ENCODE measurements at places on chromosomes 11 and 22.

DNA sequence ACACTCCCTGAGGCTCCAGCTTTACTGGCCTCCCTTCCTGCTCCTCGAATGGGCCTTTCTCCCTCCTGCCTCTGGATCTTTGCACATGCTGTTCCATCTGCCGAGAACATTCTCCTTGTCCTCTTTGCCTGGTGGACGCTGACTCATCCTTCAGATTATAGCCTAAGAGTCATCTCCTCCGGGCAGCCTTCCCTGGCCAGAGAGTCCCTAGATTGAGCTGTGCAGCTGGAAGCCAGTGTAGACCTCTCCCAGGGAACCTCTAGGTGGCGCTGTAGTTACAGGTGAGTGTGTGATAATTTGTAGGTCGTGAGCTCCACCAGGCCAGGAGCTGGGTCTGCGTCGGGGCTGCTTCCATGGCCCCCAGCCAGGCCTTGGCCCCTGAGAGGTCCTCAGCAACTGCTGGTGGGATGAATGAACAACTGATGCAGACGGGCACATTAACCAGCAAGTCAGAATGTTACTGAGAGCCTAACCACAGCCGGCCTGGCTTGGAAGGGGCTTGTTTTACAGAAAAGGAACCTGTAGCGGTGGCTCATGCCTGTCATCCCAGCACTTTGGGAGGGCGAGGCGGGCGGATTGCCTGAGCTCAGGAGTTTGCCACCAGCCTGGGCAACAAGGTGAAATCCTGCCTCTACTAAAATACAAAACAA lies 8.7 kb downstream of the PNPLA5 start:
- DNase-seq: no peak

- no peak for DNase-seq
These were observed 73.6 kb upstream of the MYO18B start for GRCh38 chr22:25668437-25668836.

- DNase-seq: no peak
These were observed 33.6 kb downstream of the MAP6 start for GRCh38 chr11:75635066-75635862.

DNA sequence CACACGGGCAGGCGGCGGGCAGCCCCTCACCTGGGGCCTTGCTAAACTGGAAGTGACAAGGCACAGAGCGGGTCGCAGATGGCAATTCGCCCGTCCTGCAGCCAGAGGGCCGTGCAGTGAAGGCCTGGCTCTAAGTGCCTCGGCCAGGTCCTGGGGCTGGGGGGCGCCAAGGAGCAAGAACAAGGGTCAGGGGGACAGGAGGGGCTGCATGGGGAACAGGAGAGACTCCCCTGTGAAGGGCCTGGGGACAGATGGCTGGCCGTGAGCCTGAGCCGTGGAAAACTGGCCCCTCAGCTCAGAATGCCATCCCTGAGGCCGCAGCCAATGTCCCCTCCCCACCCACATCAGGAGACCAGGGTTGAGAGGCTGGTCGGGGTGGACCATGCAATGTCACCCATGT lies 60.0 kb downstream of the RTL6 start:
- no peak for DNase-seq

- DNase-seq: no peak
These were observed at the start of gene MAPK11 for GRCh38 chr22:50269970-50270665. TSS of gene MAPK11 (minus strand) at chr22:50270380. CDS start at chr22:50270292, 88 bp downstream.

DNA sequence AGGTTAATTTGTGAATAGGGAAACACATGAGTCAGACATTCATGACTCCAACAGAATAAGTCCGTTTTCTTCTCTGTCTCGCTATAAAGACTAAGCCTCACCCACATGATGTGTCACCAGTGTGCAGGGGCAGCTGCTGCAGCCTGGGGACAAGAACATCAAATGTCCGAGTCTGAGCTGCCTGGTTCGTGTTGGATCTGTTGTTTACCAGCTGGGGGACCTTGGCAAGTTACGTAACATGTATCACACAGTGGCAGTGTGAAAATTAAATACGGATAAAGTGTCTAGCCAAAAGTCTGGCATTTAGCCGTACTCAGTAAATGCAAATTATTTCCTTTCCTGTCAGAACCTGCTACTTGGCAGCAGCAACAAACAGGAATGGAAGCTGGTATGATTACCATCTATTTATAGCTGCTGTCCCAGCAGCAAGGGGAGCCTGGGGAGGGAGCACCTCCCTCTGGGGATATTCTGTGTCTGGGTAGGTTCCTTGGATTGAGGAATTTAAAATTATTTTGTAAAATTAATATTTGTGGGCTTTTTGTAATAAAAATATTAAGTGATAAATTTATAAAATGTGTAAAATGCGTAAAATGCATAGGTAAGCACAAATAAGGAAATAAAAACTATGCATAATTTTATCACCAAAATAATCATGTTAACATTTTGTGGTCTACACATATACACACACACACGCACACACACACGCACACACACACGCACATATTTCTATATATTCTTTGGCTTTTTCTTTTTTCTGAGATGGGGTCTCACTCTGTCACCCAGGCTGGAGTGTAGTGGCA lies 1.3 kb upstream of the CLDN25 start:
- peak; percentile 7 for DNase-seq

- no peak for DNase-seq
These were observed 38.5 kb upstream of the GRK2 start for GRCh38 chr11:67227726-67228125.

- no peak for DNase-seq
These were observed 211.9 kb downstream of the MYO18B start for GRCh38 chr22:25953919-25954318.

DNA sequence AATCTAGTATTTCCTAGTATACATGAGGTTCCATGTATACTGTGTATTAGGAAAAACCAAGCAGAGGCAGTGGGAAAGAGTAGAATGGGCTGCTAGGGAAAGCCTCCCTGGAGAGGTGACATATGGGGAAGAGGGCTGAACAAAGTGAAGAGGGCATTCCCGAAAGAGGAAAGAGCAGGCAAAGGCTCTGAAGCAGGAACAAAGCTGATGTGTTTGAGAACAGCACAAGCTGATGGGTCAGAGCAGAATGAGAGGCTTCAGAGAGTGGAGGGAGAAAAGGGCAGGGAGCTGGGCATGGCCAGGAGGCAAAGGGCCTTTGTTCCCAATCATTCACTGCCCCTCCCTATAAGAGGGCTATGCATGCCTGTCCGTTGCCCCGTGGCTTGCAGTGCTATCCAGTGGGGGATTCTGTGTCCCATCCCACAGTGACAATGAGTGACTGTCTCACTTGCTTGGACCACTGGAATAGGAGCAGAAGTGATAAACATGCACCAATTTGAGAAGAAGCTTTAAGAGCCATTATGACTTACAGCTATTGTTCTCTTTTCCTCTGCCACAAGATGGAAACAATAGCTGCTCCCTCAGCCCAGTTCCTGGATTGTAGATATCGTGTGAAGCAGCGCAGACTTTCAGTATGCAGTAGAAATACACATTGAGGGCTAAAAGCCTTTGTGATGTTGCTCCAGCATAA lies 39.6 kb downstream of the GALNT18 start:
- no peak for DNase-seq

DNA sequence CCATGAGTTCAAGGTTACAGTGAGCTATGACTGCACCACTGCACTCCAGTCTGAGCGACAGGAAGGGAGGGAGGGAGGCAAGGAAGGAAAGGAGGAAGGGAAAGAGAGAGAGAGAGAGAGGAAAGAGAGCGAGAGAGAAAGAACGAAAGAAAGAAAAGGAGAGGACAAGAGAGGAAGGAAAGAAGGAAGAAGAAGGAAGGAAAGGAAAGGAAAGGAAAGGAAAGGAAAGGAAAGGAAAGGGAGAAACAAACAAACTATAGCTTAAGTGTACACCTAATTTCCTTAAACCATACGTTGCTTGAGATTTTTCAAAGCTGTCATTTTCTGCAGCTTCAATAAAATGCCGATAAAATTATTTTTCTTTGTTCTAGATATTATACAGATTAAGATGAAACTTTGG lies 80.2 kb upstream of the APOA1 start:
- no peak for DNase-seq

- no peak for DNase-seq
These were observed 2.4 kb downstream of the SIDT2 start for GRCh38 chr11:117180661-117181585.

GRCh38 chr11:1728931-1729691 lies 21.3 kb downstream of the IFITM10 start:
- no peak for DNase-seq

DNA sequence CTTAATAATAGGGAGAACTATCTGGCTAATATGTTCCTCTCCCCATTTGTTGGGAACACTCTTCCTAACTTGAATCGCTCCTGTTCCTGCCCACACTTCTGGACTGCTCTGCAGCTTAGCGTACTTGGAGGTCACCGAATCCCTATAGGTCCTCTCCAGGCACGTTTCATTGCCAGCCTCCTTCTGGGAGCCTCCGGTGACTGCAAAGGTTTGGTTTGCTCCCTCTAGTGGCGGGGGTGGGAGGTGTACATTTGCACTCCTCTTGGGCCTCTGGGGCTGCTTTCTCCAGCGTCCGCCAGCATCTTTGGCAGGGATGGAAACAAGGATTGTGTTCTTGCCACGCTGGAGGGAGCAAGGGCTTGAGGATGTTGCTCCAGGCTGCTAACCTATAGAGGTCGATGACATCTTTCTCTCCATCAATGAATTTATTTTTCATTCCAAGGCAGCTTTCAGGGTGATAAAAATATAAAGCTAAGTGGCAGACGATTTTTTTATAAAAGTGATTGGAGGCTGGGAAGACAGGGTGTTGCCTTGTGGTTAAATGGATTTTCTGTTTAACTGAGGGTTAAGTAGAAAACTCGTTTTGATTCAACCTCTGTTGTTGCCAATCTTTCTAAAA lies 48.7 kb downstream of the TSPAN18 start:
- no peak for DNase-seq

DNA sequence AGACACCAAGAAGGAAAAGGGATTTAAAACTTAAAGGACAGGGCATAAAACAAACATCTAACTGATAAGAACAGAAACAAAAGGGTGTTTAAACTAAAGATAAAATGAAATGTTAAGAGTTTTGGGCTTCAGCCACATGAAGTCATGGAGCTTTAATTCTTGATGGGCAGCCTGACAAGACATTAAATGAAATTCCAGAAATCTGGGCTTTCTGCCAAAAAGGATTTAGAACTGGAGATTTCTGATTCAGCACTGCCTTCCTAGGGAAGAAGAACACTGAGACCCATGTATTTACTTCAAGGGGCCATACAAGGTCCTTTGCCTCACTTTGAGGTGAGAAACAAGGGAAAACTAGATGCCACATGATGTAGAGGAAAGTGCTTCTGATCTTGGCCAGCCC lies 355.9 kb upstream of the RAG2 start:
- DNase-seq: no peak
